ENCODE measurements at places on chromosomes 7 and 10.
A peak's percentile ranks its signal among the peaks of the same experiment; 100 is the strongest.

DNA sequence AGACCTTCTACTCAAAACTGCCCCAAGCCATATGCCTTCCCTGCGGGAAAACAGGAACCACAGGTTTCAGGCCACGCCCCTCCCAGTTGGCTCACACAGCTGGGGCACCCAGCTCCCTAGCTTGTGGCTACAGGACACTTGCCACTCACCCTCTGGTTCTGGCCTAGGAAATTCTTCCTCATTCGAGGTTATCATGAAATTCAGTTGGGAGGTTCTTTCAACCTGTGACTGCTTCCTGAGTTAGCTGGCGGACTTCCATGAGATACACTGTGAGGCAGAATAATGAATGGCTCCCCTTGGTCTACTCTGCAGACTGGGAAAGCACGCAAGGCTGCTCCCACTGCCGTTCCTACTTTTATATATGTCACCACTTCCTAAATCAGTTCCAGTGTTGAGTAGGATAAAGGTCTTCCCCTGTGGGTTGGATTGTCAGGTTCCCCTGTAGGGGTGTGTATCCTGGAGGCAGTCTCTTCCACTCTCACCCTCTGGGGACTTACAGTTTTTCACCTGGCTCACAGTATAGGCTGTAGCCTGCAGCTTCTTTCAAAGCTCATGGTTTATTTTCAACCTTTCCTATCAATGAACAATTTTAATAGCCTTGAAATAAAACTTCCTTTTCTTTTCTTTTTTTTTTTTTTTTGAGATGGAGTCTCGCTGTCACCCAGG, 37.0 kb downstream of the GPR22 start:
- peak; percentile 96 for DNase-seq

GRCh38 chr10:11235771-11236170, 218.1 kb downstream of the CELF2 start:
- DNase-seq: no peak

GRCh38 chr10:88676283-88677060, 12.2 kb downstream of the LIPF start:
- DNase-seq: peak; percentile 68

DNA sequence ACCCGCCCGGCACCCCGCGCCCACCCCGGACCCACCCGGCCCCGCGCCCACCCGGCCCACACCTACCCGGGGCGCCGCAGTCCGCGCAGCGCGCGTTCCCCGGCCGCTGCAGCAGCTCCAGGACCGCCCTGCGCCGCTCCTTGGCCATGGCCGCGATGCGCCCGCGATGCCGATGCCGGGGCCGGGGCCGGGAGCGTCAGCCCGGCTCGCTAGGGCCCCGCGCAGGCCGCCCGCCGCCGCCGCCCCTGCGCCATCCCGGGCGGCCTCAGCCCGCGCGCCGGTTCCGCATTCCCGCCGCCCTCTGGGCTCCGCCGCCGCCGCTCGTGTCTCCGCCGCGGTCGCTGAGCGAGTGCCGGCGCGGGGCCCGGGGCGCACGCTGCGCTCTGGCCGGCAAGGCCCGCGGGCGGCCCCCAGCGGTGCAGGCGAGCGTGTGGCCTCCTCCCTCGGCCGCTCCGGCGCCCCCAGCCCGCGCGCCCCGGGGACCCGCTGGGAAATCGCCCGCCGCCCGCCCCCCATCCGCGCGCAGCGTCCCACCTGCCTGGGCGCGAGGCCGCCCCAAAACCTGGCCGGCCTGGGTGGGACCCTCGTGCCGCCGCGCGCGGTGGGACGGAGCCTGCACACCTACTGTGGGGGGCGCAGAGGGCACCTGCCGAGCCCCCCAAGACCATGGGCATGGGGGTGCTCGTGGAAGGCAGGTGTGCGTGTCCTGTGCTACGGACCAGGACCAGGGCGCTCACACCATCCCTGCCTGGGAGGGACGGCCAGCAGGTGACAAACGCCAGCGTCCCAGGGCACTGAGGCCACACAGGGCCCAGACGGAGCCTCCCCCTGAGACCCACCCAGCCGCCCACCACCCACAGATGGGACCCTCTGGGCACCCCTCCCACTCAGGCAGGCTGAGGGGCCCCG, at the start of gene ADAP1:
ADAP1 (minus strand) TSS at position 351 of the 909 bp plus-strand sequence; CDS start at position 148, 203 bp downstream.
- DNase-seq: peak; percentile 62

DNA sequence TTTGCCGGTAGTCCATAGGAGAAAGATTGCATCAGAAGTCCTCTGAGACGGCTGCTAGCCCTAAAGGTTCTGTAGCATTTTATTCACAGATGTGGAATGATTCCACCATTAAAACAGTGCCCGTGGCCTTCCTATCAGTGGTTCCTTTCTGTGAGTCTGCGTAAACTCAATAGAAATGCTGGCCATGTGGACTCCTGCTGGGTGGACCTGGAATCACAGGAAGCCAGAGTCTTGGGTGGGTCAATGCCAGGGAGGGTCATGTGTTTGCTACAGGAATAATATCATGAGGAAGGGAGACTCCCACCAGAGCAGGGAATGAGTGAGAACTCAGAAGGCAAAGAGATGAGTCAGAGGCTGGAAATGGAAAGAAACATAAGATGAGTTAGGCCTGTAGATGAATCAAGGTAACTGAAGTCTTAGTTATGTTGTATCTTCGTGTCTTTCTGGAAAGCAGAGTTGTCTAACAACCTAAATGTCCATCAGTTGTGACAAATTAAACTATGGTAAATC, 410.4 kb upstream of the AUTS2 start:
- peak; percentile 89 for DNase-seq

DNA sequence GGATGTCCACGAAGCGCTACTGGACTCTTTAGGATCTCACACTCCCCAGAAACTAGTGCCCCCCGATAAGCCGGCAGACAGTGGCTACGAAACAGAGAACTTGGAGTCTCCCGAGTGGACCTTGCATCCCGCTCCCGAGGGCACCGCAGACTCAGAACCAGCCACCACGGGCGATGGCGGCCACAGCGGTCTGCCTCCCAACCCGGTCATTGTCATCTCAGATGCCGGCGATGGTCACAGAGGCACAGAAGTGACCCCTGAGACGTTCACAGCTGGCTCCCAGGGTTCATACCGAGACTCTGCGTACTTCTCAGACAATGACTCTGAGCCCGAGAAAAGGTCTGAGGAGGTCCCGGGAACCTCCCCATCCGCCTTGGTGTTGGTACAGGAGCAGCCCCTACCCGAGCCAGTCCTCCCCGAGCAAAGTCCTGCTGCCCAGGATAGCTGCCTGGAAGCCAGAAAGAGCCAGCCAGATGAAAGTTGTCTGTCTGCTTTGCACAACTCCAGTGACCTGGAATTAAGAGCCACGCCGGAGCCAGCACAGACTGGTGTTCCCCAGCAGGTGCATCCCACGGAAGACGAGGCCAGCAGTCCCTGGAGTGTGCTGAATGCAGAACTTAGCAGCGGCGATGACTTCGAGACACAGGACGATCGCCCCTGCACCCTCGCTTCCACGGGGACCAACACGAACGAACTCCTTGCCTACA, 17.6 kb upstream of the BHLHA15 start:
- DNase-seq: no peak

DNA sequence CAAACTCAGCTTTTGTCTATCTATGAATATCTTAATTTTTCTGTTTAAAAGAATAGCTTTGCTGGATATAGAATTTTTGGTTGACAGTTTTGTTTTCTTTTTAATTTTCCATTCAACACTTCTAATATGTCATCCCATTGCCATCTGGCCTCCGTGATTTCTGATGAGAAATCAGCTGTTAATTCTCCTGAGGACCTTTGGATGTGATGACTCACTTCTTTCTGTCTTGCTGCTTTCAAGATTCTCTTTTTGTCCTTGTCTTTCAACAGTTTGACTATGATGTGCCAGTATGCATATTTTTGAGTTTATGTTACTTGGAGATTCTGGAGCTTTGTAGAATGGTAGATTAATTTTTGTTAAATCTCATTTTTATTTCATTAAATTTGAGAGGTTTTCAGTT, 38.4 kb downstream of the ZNF518A start:
- no peak for DNase-seq

GRCh38 chr7:123004931-123005330, 9.4 kb upstream of the TAS2R16 start:
- DNase-seq: peak; percentile 43

Measured in NCI-H226 (cell line).